ENCODE measurements at places on chromosomes 4 and X.

DNA sequence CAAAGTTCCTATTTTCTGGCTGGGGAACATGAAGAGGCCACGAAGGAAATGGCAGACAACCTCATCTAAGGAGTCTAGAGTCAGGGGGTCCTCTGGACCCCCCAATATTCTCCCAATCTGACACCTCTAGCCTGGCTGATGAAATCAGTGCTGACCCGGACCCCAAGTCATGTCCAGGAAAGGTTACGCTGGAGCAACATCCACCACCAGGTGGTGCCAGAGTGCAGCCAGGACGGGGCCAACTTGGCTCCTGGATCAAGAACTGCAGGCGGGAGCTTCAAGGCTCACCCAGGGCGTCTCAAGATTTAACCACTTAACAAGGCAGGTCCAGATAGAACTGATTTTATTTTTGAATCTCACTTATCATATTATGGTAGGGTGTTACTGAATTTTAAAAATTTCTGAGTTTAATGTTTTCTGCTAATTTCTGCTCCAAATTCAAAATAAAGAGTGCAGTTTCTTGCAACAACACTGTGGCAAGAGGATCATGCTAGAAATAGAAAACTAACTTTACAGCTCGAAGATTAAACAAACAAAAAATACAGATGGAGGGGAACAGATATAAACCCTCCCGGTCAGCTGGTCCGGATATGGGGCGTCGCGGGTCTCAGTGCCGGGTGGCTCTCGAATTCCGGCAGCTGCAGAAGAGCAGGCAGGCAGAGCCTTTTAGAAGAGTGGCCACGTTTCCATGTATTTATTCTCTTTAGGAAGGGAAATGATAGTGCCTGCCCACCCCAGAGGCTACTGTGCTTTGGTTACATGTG, 135.5 kb downstream of the AFAP1 start:
- peak; percentile 85 for DNase-seq

GRCh38 chr4:14023036-14023435, 395.5 kb upstream of the BOD1L1 start:
- DNase-seq = no peak

DNA sequence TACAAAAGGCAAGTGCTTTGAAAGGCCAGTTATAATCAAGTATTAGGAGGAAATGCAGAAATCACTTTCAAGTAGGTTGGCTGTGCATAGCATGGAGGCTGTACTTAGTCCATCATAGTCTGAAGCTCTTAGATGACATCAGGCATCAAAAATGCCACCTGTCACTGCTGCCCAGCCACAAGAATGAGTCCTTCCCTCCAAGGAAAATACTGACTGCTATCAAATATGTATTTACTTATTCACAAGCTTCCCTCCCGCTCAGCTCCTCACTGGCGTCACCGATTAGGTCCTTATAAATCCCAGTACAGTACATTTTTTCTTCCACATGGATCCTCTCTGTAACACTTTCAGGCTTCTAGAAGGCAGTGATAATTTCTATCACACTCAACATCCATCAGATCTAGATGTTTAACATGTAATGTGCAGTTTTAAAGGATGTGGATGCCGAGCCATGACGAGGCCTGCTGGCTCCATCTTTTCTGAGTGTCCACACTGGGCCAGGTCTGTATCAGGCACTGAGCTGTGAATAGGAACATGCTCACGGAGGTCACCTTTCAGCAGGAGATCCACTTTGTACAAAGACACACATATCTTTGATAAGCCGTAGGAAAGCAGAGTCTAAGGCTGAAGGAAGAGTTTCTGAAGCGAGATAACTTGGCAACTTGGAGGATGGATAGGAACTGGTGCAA, 121.9 kb downstream of the PALLD start:
- no peak for DNase-seq

DNA sequence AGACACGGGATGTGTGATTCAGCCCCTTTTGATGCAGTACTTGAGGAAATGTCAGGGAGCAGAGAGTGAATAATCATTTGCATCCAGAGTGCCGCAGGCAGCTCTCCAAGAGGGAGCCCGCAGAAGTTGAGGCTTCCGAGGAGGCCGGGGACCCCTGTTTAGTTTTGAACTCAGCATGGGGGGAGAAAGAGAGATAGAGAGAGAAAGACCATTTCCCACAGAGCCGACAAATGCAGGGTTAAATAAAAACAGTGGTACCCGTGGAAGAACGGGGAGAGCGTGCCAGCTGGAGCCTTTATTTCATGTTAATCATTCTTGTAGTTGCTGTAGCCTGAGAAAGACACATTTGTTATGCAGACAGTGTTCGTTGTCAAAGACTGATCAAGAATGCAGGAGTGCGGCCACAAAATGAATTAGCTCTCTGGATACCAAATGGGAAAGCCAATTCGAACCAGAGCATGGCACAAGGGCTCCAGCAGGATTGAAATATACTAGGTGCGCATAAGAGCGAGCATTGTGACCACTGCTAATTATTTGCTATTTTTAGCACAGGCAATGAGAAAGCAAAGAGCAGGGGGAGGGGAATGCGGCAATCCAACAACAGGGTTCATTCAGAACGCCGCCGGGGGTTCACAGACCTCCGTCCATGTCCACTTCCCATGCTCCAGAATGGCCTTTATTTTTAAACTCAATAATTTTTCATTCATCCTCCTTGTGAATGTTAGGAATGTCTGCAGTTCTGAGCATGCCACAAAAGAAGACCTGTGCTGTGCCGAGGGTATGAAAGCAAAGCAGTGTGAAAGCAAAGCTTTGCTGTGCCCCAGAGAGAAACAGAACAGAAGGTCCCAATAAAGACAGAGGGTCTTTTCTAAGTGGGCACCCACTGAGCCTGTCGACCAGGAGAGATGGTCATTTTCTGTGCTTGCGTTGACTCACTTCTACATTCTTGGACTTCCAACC, 243.9 kb upstream of the VCX3A start:
- DNase-seq = no peak

DNA sequence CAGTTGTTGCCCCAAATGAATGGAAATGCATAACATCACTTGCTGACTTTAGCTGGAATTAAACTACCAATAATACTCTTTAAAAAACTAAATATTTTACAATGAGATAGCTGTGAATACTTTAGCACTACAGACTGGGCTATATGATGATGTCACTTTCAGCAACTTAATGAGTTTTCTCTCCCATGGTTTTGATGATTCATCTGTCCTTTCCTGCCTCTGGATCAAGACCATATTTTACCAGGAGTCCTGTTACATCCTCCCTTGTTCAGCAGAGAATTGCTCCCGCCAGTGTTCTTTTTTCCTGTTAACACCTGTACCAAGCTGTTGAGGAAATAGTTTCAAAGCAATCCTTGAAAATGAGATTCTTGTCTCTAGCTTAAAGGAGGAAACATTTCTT, 543.0 kb downstream of the SPRY1 start:
- no peak for DNase-seq

GRCh38 chr4:105652286-105652888, 56.1 kb downstream of the INTS12 start:
- no peak for DNase-seq

DNA sequence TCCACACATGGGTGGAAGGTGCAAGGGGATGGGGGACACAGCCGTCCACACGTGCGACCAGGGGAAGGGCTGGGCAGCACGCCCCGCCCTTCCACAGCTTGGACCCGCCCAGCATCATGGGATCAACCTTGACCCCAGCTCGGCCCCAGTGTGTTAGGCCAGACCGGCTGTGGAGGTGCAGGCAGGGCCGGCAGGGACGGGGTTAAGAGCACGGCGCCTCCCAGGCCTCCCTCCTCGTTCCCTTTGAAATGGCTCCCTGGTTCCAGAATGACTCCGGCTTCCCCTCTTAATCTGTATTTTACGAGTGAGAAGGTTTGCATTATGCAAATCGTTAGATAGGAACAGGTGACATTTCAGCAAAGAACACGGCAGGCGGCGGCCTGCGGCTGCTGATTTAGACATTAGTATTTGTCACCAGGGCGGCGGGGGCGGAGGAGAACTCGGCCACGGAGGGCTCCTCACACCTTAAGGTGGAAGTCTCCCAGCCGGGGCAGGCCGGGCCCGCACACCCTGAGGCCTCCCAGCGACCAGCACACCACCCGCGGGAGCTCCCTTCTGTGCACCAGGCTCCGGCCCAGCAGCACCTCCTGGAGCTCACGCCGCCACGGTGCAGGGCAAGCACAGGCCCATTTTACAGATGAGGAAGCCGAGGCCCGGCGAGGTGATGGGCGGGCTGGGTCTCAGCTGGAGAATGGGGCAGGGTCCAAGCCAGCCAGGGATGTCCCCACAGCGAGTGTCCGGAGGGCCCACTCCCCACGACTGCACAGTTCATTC, 116.1 kb downstream of the FAM53A start:
- no peak for DNase-seq

GRCh38 chr4:53520116-53520515, 71.2 kb downstream of the LNX1 start:
- DNase-seq = no peak
